ENCODE measurements at places on chromosomes 3 and 15.

- no peak for DNase-seq
These were observed 54.6 kb downstream of the TM4SF4 start for GRCh38 chr3:149529099-149529498.

DNA sequence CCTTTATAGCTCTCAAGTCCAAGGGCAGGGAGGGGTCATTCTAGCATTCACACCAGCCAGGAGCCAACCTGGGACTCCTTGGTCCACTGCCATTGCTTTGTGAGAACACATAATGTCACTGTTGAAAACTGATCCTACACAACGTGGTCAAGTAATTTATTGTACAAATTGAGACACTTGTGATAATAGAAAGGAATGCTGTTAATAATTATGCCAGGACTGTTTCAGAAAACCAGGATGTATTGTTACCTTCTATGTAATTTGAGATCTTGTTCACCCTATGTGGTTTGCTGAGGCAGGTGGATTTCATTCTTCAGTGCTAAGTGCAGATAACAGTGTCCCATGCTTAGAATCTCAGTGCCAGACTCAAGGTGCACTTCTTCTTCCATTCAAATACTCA is 33.3 kb downstream of the TMCO5A start:
- no peak for DNase-seq

DNA sequence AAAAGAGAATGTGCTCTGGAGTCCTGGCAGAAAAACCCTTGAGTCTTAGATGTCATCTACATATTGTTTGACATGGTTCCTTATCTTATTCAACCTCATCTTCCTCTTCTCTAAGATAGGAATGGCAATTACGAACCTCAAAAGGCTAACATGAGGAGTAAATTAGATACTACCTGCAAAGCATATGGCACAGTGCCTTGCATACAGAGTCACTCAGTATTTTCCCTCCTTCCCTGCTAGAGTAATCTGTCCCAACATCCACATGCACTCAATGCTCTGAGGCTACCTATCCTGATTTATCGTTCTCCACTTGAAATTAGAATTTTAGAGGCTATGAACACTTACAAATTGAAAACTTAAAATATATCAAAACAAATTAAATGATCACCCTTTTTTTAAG is 386.7 kb downstream of the RSL24D1 start:
- DNase-seq: no peak

GRCh38 chr3:58200846-58201355 is 9.9 kb downstream of the DNASE1L3 start:
- DNase-seq: no peak

DNA sequence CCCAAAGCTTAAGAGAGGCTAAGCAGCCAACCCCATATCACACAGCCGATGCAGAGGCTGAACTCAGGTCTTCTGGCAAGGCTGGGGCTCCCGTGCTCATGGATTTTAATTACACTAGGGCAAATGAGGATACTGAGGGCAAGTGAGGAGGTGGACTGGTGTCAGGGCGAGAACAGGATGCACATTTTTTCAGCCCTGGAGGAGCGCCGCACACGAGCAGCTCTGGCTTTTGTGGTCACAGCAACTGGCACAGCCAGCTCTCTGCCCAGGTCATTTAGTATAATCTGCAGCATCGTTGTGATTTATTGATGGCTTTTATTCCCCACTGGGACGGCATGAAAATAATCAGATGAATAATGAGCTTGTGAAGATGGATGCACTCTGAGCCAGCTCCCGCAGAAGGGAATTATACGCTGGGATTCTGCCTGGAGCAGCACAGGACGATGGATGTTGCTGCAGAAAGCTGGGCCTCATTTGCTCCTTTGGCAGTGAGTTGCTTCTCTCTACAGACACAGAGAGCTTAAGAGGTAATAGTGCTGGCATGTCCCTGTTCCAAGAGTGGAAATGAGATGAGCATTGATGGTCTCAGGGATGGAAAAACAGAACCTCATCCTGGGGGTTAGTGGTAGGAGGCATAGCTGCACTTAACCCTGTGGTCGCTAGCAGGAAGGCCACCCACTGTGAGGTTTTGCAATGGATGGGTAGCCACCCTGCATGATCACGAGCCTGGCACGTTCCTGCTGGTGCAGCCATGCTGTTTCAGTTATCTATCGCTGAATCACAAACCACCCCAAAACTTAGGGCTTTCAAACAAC is 135.4 kb downstream of the UACA start:
- DNase-seq: no peak

GRCh38 chr3:66638717-66639116 is 137.9 kb upstream of the LRIG1 start:
- no peak for DNase-seq

DNA sequence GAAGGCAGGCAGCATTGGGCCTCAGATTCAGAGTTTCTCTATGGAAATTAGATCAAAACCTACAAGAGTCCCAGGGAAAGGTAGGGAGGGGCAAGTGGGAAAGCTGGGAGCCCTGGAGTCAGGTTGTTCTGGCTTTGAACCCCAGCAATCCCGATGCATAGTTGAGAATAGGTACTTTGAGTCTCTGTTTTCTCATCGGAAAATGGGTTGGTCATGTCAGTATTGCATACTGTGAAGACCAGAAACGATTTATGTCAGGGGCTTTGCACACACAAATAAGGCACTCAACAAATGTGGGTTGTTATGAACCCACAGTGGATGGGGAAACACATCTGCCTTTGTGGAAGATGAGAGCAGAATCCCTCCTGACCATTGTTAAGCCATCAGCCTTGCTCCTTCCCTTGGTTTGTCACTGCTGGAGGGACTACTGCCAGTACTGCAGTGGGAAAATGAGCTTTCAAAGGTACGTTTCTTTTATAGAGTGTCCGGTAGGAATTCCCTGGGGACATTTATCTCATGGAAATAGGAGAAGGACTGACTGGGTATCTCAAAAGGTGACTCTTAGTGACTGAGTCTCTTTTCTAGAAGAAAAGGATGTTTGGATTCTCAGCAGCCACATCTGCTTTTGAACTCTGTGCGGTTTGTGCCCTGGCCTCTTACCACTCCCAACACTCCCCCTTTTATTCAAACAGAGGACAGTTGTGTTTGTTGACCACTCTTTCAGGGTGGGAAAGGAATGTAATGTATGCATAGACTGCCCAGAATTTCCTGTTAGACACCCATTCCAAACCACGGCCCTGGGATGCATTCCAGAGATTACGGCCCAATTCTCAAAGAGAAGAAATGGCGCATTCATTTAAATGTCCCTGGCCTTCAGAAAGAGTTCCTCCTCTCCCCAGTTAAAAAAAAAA is 54.6 kb upstream of the VILL start:
- no peak for DNase-seq

GRCh38 chr15:47862402-47862801 is 145.1 kb downstream of the SEMA6D start:
- no peak for DNase-seq

Data from uterus (tissue), 4 donors.